SJSA1 (cell line): ENCODE measurements at places on chromosomes 11 and 22.

GRCh38 chr11:125261588-125261987 is 97.0 kb downstream of the PKNOX2 start:
- no peak for DNase-seq

- DNase-seq, result peak; percentile 44
Observed at GRCh38 chr22:22810018-22810427, 77.6 kb upstream of the IGLL5 start.

- DNase-seq, result no peak
Observed at GRCh38 chr11:101133190-101133589, 3.6 kb upstream of the PGR start.

- DNase-seq, result no peak
Observed at GRCh38 chr22:40036126-40036525, 41.4 kb downstream of the FAM83F start.

GRCh38 chr11:68099474-68100405 is 21.4 kb downstream of the CHKA start:
- DNase-seq, result no peak

DNA sequence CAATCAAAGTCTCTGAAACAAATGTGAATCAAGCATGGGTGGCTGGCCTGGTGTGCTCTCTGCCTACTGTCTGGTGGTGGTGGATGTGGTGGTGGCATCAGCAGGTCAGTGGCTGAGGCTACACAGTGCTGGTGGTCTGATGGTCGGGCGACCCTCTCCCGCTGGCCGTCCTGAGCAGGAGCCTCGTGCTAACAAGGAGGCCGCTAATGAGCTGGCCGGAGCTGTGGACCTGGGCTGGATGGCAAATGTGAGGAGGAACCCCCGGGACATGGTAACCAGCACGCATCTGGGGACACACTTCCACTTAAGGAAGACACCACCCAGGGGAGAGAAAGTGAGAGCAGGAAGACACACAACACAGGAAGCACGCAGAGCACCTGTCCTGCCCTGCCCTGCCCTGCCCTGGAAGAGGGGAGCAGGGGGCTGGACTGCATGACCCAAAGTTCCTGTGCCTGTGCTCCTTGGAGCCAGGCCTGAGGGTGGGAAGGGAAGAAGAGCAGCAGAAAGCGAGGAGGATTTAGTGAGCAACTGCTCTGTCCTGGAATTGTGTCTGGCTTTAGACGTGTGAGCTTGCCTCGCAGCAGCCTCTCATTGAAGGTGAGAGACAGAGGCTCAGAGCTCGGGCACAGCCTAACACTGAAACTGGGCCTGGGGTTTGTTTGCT is 23.7 kb downstream of the SLC37A2 start:
- DNase-seq, result no peak

- no peak for DNase-seq
Observed at GRCh38 chr11:9815486-9816136, 151.7 kb downstream of the SWAP70 start.

- DNase-seq, result no peak
Observed at GRCh38 chr22:23270212-23270733, 90.0 kb downstream of the BCR start.

GRCh38 chr11:28139841-28140415 is 31.7 kb downstream of the METTL15 start:
- no peak for DNase-seq

DNA sequence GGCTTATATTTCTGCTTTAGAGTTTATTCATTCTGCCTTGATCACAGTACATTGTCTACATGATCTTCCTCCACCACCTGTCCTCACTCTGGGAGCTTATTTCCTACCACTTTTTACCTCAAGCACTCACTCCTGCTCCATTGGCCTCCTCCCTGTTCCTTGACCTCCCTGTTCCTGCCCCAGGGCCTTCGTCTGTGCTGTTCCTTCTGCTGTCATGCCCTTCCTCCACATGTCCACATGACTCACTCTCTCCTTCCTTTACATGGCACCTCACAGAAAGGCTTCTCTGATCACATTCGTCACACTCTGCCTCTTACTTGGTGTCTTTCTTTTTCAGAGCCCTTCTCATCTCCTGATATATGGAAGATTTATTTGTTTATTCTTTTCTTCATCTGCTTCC is 103.0 kb downstream of the FBXO7 start:
- no peak for DNase-seq

GRCh38 chr11:6834021-6834420 is 11.5 kb upstream of the OR10A5 start:
- DNase-seq, result no peak

DNA sequence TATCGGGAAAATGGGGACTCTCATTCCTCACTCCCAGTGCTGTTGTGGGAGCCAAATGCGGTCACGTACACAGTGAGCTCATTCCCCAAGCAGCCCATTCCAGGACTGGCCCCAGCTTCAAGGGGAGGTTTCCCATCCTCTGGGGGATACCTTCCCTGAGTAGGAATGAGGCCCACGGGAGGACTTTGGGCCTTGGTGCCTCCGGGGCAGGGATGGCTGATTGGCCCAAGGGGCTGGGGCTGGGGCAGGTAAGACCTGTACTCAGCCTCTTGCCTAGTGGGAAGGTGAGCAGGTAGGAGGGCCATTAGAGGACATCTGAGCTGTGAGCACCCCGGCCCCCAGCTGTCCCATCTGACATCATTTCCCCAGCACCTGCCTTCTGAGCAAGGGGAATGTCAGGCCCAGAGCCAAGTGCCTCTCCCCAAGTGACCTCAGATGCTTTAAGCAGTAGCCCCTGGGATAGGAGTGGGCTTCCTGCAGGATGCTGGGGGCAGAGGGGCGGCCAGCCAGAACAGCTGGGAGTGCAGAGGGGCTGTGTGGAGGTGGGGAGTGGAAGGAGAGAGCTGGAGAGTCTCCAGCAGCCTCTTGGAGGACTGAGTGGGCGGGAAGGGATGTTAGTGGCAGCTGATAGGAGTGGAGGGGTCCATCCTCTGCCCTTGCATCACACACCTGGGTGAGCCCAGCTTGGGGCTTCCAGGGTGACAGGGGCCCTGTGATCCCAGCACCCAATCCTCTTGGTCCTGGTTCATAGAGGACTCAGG is 58.4 kb downstream of the CD82 start:
- DNase-seq, result peak; percentile 43

GRCh38 chr11:27513389-27513788 is 6.8 kb upstream of the LIN7C start:
- no peak for DNase-seq

DNA sequence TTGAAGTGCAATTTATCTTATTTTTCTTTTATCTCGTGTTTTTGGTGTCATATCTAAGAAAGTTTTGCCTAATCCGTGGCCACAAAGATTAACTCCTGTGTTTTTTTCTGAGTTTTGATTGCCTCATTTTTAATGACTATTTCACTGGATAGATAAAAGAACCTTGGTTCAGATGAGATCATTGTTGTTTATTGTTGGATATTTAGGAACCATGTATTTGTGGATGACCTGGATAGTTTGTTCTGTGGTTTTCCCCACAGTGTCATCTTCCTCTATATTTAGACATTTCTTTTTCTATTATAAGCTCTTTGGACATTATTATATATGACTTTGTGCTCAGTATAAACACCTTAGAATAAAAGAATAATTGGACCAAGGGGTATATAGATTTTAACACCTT is 37.2 kb downstream of the PPP6R3 start:
- DNase-seq, result no peak

DNA sequence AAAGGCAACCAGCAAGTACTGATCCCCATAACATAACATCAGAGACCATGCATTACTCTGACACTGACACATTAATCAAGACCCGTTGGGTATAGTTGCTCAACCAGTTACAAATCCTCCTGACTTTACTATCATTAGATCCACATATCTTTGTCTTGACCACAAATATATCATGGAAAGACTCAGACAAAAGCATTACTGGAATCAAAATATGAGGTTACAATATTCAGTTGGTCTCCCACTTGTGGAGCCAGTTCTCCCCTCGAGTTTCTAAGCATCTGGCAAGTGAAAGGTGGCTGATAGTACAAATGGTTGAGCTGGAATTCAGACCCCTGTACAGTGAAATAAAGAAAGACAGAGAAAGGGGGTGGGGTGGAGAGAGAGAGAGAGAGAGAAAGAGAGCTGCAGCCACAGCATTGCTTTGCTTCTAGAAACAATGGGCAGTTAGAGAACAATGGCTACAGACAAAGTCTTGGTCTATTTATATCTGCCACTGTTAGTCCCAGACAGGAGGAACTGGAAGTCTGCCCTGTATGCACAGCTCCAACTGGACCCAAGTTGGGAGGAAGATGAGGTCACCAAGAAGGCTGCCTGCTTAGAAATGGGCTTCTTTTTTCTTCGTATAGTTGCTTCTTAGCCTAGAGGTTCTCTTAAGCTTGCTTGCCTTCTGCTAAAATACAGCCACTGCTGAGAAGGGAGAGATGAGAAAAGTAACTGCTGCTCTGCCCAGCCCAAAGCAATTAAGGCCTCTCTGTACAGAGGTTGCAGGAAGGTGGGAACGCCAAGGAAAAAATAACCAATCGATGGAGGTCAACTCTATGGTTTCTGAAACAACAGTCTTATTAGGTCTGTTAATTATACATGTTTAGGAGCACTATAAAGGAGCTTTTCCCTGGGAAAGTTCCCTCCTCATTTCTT is 85.5 kb downstream of the ETS1 start:
- DNase-seq, result peak; percentile 68

DNA sequence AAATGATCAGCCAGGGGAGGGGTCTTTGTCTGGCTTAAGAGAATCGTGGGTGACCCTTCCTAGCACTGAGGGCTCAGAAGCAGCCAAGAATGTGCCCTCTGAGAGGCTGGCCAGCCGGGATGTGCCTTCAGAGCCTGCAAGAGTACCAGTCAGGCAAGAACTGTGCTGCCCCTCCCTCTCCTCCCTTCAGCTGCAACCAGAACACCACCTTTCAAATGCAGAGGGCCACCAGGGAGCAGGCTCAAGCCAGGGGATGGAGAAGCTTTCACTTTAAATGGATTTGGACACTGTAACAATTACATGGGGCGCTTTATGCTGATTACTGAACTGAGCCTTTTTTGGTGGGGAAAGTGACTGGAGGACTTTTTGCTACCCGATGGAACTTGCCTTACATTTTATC is 44.9 kb upstream of the TENM4 start:
- DNase-seq, result no peak

GRCh38 chr22:48714231-48714630 is 1113.4 kb downstream of the BRD1 start:
- no peak for DNase-seq

DNA sequence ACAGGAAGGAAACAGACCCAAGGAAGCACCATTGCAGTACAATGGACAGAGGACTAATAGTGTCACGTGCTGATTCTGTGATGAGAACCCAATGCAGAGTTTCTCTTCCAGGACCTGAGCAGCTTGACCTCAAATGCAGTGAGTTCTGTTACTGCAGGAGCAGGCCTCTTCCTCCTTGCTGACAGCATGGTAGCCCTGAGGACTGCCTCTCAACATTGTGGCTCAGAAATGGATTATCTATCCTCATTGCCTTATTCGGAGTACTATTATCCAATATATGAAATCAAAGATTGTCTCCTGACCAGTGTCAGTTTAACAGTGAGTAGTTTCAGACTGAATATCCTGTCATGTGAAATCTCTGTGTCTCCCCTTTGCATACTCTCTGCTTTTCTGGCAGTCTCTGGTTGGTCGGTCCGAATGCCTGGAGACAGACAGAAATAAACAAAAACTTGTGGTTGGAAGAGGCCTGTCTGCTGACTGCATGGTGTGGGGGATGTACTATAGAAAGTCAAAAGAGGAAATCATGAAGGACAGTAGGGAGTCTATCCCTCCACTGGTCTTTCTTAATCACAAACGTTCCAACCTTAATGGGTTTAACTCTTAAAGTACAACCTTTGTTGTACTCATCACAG is 6.9 kb upstream of the MS4A14 start:
- DNase-seq, result no peak

GRCh38 chr11:70036971-70037882 is 40.9 kb upstream of the ANO1 start:
- DNase-seq, result no peak

- no peak for DNase-seq
Observed at GRCh38 chr11:117045196-117045595, 53.0 kb downstream of the SIK3 start.

GRCh38 chr11:125123947-125124617 is 12.7 kb upstream of the TMEM218 start:
- DNase-seq, result no peak

DNA sequence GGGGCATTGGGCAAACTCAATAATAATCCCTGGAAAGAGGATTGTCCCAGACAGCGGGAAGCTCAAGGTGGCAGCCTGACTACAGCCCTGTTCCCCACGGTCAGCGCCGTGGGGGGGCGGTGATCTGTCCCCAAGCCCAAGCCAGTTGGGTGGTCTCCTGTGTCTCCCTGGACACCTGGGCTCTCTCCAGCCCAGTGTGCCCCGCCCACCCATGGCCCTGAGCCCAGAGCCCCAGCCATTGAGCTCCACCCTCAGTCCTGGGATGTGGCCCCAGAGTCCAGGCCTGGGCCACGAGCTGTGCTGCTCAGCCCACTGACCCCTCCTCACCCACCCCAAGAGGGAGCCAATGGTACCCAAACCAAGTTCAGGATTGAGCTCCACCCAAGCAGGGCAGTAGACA is 27.9 kb upstream of the PDE2A start:
- DNase-seq, result no peak

DNA sequence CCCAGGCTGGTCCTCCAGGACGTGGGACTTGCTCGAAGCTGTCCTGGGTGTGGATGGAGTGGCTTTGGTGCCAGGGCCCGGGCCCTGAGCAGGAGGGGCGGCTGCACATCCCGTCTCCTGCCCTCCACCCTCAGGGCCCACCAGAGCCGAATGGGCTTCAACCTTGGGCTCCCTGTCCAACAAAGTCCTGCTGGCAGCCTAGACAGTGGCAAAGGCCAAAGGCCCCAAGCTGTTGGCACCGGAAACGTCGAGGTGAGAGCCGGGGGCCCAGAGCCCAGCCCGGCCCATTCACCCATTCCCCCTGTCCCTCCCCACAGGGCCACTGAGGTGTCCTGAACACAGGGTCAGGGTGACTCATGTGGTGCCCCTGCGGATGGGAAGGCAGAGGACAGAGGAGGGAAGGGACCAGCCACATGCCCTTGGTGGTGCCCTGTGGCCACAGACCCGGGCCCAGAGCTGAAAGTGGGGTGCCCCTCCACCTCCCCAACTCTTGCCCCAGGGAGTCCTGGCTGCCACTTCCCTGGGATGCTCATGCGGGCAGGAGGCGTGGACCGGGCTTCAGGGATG is 9.1 kb downstream of the TSPAN32 start:
- DNase-seq, result no peak

DNA sequence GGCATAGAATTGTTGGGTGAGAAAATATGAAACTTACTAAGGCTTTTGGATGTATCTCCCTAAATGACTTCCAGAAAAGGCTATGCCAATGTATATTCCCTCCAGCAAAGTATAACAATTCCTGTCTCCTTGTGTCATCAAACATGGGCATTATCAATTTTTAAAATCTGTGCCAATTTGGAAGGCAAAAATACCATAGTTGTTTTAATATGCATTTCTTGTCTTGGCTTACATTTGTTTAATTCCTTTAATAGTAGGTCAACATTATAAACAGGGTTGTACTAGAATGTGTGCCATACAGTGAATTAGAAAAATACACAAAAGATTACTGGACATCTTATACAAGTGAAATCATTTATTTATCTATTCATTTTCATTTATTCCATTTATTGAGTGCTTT is 41.6 kb downstream of the DCUN1D5 start:
- no peak for DNase-seq

- DNase-seq, result no peak
Observed at GRCh38 chr11:112999520-112999919, 38.3 kb downstream of the NCAM1 start.
